ENCODE measurements at places on chromosomes 7 and 10.
A peak's percentile ranks its signal among the peaks of the same experiment; 100 is the strongest.

DNA sequence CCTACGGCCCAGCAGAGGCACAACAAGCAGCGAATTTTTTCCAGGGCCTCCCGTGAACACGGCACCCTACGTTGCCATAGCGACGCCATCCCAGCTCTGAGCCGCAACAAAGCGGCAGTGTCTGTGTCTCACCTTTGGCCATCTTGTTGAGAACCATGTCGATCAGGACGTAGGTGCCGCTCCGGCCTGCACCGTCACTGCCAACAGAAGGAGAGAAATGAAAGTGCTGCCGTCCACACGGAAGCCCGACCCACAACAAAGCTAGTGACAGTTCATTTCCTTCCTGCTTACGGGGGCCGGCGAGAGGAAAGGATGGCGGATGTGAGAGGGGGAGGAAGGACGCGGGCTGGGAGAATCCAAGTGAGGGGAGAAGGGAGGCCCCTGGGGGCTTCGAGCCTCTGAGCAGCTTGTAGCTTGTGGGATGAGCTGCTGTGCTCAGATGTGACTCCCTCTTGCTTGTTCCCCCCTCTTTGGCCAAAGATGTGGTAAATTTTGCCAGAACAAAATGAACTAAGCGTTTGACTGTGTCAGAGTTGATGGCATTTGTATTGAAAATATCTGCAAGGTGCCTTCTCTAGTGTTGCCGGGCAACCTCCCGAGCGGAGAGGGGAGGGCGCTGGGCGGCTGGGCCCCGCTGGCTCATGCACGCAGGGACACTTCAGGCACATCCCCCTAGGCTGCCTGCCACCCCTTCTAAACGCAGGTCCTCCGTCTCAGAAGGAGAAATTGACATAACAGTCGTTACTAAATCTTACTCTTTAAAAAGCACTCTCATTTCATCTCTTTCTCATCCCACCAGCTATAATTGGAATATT lies 232.2 kb downstream of the DNAJB6 start:
- DNase-seq: peak; percentile 81

- no peak for DNase-seq
Observed at GRCh38 chr10:75507469-75507868, 76.0 kb downstream of the LRMDA start.

- no peak for DNase-seq
Observed at GRCh38 chr7:128934361-128935341, 3.1 kb upstream of the IRF5 start.

DNA sequence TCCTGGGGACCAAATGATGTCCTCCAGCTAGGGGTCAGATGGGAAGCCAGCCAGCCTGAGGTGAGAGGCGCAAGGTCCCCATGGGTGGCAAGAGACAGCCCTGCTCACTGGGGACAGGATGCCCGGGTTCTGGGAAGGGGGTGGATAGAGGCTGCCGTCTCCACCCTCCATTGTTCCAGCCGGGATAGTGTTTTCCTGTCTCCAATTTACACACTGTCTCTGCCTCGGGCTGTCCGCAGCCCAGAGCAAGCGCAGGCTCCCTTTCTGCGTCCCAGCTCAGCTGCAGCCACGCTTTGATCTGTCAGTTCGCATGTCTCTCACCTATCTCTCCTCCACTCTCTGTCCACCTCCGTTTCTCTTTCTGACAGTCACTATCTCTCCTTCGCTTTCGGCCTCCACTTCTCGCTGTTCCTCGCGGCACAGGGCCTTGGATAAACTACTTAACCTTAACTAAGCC lies 2.1 kb downstream of the EPHB4 start:
- no peak for DNase-seq

DNA sequence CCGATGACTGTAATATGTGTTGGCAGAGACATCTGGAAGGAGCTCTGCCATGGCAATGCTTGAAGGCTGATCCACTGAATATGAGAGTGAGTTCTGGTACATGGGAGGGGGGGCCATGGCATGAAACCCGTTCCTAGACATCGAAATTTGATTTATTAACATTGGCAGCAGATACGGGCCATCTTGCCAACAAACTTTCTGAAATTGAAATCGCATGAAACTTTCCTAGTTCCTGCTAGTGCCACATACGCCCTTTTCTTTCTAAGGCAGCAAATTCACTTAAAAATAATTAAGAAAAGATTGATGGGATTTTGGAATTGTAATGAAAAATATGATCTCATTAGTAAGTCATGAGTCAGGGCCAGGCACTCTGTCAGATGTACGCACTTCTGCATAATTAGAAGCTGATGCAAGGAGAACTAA lies 91.8 kb upstream of the KMT2C start:
- DNase-seq: no peak

DNA sequence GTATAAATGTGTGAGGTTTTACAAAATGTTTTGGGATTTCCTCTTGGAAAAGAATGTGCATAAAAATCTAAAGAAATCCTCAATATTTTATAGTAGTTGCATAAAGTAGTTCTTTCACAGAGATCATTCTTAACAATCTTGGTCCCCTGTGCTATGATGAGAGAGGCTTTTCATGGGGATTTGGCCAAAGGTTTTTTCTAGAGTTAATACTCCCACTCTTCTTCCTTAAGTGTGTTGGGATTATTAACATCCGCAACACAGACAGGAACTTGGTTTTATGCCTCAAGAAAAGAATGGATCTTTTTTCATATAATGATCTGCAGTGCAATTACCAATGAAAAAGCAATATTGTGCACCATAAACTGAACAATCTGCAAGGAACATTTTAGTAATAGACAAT lies 71.5 kb downstream of the AGMO start:
- DNase-seq: no peak

GRCh38 chr10:120462018-120462682 lies 5.1 kb downstream of the PLPP4 start:
- DNase-seq: no peak

DNA sequence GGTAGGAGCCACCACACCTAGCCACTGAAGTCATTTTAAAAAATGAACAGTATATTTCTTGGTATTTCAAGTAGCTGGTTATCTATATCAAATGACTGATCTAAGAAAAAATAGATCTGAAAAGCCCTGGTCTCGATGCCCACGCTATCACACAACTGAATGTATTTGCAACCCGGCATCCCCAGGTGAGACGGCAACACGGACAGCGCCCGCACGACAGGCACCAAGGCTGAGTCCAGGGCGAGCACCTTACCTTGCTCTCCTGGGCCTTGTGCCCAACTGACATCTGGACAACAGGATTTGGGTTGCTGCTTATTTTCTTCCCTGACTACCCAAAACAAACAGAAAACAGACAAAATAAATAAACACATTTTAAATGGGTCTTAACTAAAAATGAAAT lies 44.8 kb upstream of the NCAPG2 start:
- no peak for DNase-seq

- no peak for DNase-seq
Observed at GRCh38 chr10:25753776-25754175, 180.3 kb upstream of the MYO3A start.

DNA sequence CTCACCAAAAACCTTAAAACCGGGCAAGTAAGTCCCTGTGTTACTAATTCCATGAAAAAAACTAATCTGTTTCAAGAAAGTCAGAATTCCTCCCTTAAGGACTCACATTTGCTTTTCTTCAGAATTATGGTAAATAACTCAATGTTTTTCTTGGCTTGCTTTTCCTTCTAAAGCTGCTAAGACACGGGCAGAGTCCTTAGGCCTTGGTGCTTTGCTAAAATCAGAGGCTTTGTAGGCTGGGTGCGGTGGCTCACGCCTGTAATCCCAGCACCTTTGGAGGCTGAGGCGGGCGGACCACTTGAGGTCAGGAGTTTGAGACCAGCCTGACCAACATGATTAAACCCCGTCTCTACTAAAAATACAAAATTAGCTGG lies 32.0 kb downstream of the GNA12 start:
- no peak for DNase-seq

- no peak for DNase-seq
Observed at GRCh38 chr10:77156406-77156879, 481.2 kb downstream of the KCNMA1 start.

DNA sequence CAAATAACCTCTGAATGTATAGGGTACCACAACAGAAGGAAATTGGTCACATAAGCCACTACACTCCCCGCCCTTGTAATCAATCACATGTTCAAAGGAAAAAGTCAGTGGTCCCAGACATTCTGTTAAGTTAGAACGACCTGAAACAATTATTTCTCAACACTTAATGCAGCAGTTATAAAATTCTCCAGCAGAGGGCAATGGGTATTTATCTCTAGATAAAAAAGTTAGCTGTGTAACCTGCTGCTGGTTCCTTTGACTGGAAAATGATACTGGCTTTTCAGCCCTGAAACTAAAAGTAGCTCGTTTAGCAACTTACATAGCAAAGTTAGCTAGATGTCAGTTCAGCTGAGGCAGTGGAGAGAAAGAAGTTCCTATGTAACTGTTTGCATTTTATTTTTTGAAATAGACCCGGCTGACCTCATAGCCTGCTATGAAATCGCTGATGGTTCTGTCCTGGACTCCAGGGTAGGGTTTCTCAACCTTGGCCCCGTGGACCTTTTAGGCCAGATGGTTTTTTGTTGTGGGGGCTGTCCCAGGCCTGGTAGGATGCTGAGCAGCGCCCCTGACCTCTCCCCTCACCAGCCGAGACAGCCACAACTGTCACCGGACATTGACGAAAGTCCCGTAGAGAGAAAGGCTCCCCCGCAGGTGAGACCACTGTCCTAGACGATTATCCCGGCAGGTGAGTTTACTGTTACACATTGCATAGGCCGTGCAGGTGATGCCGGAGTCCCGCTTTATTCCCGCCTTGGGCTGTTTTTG lies 40.2 kb upstream of the PROSER2 start:
- DNase-seq: peak; percentile 60

DNA sequence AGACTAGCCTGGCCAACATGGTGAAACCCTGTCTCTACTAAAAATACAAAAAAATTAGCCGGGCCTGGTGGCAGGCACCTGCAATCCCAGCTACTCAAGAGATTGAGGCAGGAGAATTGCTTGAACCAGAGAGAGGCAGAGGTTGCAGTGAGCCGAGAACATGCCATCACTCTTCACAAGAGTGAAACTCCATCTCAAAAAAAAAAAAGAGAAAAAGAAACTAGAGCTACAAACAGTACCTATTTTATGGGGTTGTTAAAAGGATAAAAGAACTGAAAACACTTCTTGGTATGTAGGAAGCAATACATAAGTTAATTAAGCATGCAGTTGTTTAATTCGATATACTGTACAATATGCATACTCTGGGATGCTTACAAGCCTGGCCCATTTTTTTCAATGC lies 216.9 kb downstream of the SORCS1 start:
- DNase-seq: no peak

GRCh38 chr10:124164264-124164663 lies 70.9 kb upstream of the CHST15 start:
- DNase-seq: no peak

DNA sequence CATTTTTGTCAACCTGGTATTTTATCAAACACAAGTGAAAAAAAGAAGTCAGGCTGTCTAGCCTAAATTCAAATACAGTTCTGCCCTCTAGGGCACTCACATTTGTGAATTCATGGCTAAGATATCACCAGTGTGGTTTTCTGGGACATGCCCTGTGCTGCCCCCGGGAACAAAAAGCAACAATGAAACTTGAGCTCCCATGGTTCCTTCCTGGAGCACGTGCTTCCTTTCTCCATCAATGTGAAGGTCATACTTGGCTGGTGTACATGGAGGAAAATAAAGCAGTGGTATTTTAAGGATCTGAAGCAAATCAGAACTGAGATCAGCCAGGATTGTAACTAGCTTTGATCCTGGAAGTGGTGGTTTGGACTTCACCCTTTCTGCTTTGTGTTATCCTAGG lies 128.9 kb upstream of the FRMD4A start:
- no peak for DNase-seq

DNA sequence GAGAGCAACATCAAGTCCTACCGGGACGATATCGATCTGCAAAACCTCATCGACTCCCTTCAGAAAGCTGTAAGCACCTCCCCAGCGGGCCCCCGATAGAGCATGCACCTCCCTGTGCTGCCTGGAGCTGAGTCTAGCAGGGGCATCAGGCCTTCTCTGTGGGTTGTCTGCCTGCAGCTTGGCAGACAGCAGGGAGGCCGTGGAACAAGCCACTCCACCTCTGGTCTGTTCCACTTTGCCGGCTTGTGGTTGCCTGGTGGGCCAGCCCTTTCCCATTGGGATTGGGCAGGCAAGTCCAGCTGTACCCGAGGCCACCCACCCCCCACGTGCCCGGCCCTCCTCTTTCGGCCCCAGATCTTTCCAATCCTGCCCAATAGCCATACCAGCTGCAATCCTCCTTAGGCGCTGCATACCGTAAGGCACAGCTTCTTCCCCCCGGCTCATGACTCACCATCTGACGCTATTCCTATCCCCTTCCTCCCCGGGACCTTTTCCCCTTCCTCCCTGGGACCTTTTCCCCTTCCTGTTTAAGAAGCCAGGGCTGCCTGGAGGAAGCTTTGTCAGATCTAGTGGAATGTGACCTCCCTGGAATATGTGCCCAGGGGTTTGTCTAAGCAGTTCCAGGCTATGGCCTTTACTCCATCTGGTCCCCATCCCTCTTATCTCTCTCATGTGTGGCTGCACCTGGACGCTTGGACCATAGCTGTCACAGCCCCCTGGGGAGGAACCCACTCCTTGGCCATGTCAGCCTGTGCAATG lies 28.1 kb upstream of the SH2D4B start:
- no peak for DNase-seq

DNA sequence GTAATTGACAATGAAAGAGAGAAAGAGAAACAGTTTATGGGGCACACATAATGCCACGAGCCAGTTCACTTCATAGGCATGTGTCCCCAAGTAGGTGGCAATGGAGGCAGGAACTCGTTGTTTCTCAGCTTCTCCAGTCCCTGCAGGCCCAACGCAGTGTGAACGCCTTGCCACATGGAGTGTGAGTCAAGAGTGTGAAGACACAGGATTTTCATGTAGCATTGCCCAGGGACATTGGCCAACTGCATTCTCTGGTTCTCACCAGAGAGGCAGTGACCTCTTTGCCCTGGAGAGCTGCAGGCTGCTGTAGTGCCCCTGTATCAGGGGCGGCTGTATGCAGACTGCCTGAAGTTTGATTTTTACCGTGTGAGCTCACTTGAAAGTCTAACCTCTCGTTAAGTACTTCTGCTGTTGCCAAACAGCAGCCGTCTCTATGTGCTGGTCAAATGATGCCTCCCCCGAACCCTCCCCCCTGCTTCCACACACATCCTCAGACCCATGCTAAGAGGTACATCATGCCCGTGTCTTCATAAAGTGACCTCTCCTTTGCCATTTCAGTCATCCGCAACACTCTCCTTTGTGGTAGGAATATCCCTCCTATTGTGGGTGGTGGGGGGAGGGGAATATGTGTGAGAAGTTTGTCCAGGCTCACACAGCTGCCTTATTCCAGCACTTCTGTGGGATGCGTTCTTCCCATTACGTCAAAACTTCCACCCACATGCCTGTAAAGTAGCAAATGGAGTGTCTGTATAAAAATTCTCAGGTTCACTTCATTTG lies 12.7 kb downstream of the LRRC18 start:
- DNase-seq: no peak

- DNase-seq: no peak
Observed at GRCh38 chr7:103967401-103967800, 22.1 kb downstream of the RELN start.

DNA sequence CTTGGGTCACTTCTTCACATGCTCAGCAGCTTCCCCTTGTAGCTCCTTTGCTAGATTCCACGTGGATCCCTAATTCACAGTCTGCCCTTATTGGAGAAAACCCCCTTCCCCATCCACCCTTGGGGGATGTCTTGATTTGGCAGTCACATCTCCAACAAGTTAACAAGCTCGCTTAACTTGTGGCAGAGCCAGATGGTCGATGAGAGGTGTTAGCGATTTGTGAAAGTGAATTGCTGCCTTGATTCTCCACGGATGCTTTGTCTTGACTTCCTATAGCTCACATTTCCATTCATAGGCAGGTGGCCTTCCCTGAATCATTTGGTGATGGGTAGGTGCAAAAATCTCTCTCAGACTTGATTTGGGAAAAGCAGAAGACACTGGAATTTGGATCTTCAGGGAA lies 387.9 kb downstream of the TCERG1L start:
- no peak for DNase-seq
